Small intestine (tissue), 16 donors: ENCODE measurements at places on chromosomes 5 and 9. TPM values are rescaled to one million over a fixed set of nuclear protein-coding genes. Genes with fewer than 3 reads are reported as not detected.

DNA sequence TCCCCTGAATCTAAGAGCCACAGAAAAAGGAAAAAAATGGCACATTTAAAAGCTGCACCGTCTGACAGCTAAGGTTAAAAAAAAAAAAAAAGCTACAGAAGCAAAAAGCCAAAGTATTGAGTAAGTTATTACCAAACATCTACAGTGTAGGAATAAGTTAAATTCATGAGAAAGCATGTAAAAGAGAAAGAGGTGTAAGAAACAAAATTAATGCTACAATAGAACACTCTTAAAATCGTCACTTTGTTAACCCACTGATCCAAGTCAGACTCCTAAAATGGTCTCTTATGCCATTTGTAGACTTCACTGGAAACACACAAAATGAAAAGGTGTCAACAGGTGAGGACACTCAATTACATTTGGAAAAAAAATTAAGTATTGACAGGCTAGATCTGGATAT is 120.2 kb downstream of the SSBP2 start:
- H3K27me3 ChIP-seq: no peaks in the 10 kb centered on the region
- DNase-seq: no peak
- no peak overlapping the region for H3K4me3 ChIP-seq
- H3K4me1 ChIP-seq: no peaks in the 10 kb centered on the region

DNA sequence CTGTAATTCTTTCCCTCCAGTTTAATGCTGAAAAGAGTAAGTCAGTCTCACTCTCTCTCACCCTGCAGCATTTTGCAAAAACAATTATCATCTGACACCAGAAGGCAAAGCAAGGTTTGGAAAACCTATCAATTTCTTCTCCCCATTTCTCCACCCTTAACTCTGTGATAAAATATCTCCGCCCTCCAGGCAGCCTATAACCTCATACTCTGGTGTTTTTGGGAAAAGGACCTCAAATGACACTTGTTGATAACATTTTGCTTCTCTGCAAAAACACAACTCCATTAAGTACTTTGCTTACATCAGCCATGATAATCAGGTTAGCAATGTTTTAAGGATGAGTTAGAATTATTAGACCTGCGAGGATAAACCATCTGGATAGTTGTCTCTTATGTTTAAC is 2.3 kb downstream of the ANKH start:
- peaks cover 3% of the 10 kb centered on the region for H3K36me3 ChIP-seq
- H3K4me1 ChIP-seq: no peaks in the 10 kb centered on the region
- no peaks in the 10 kb centered on the region for H3K27me3 ChIP-seq
- H3K27ac ChIP-seq: peak overlapping the region; percentile 87

- H3K27me3 ChIP-seq: peaks cover 38% of the 10 kb centered on the region
- no peak for DNase-seq
- H3K27ac ChIP-seq: no peak overlapping the region
- no peak overlapping the region for H3K4me3 ChIP-seq
- H3K36me3 ChIP-seq: no peaks in the 10 kb centered on the region
These were observed 2.2 kb downstream of the BARX1 start for GRCh38 chr9:93952784-93953495.

GRCh38 chr5:137442660-137443059 is 56.5 kb downstream of the SPOCK1 start:
- no peak for DNase-seq
- H3K4me3 ChIP-seq: no peak overlapping the region
- no peak overlapping the region for H3K27ac ChIP-seq

- no peaks in the 10 kb centered on the region for H3K27me3 ChIP-seq
- no peak for DNase-seq
- no peaks in the 10 kb centered on the region for H3K36me3 ChIP-seq
These were observed 366.3 kb upstream of the ADAMTS16 start for GRCh38 chr5:4773827-4774317.

DNA sequence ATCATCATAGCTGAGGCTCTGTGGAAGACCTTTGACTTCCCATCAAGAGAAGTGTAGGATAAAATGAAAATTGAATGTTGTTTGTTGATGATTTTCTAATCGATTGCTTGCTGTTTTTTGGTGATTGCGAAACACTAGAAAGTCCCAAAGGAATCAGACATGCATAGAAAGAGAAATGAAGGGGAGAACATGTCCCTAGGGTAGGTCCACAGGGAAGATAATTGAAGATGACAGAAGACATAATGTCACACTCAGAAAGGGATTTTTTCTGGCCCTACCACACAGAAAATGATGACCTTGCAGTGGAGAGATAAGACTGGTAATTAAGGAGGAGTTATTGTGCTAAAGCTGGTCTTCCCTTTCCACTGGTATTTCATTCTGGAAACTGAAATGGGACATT is 62.8 kb downstream of the INSYN2B start:
- no peaks in the 10 kb centered on the region for H3K4me1 ChIP-seq
- no peaks in the 10 kb centered on the region for H3K36me3 ChIP-seq
- DNase-seq: no peak
- no peaks in the 10 kb centered on the region for H3K27me3 ChIP-seq
- no peak overlapping the region for H3K27ac ChIP-seq

- no peak overlapping the region for H3K4me3 ChIP-seq
- no peaks in the 10 kb centered on the region for H3K4me1 ChIP-seq
These were observed 14.5 kb downstream of the SH2D3C start for GRCh38 chr9:127763918-127764384.

The CYLC2 gene
- not detected for polyA plus RNA-seq

The PCDHGC5 gene
- polyA plus RNA-seq: 0.07 TPM

The CTXN3 gene
- polyA plus RNA-seq: not detected

The RASEF gene
- polyA plus RNA-seq: 5.1 TPM
